Left forelimb (tissue), 1 donor: ENCODE measurements at places on chromosomes 4 and X.

DNA sequence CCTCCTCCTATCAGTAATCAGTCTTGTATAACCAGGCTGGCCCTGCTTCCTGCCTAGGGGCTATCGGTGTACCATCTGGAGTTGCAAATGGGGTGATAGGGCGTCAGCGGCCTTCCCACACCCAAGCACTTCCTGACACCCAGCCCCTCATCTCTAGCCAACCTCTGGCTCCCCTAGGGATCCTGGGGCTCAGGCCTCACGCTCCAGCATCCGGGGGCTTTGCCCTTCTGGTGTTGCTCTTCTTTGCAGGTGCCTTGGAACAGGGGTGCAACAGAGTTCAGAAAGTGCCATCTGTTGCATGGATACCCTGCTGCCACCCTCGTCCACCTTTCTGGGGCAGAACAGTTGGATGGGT, 4.1 kb downstream of the IL9R start:
- no peak for DNase-seq

GRCh38 chrX:109760922-109761250, 27.8 kb upstream of the ACSL4 start:
- DNase-seq = no peak

- no peak for DNase-seq
These were observed 78.0 kb upstream of the CLNK start for GRCh38 chr4:10762561-10762960.

- no peak for DNase-seq
These were observed 209.5 kb downstream of the HS6ST2 start for GRCh38 chrX:132748909-132749308.
